ENCODE measurements at places on chromosomes 2 and 18.

GRCh38 chr2:42008241-42008921 is 39.4 kb upstream of the PKDCC start:
- no peak for DNase-seq

GRCh38 chr2:112706170-112706664 is 14.6 kb upstream of the NT5DC4 start:
- DNase-seq = no peak

GRCh38 chr18:46480226-46480625 is 176.8 kb downstream of the LOXHD1 start:
- DNase-seq = no peak

- no peak for DNase-seq
Observed at GRCh38 chr2:134705861-134706586, 12.8 kb downstream of the TMEM163 start.

DNA sequence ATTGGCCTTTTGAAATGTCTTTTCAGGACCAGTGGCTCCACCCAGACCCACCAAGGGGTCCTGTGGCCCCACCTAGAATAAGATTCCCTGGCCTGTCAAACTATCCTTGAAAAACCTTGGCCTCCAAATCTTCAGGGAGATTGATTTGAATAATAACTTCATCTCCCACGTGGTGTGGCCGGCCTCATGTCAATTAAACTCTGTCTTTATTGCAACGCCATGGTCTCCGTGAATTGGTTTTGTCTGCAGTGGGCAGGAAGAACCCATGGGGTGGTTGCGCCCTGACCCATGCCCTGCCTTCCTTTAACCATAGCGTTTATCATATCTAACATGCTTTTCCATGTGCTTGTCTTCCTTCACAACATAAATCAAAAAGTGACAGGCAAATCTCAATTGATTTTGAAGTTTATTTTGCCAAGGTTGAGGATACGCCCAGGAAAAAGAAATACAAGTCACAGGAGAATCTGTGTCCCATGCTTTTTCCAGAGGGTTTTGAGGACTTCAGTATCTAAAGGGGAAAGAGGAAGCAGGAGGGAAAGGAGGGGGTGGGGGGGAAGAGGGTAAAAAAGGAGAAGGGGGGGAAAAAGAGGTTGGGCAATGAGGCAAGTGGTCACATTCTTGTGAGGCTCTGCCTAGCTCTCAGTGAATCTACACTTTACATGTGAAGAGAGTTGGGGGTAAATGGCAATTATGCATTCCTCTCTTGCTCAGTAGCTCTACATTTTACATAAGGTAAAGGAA is 66.5 kb upstream of the CABLES1 start:
- DNase-seq = no peak

All from AG04450 (cell line).